ENCODE measurements at places on chromosomes 1 and 21.
A peak's percentile ranks its signal among the peaks of the same experiment; 100 is the strongest.

DNA sequence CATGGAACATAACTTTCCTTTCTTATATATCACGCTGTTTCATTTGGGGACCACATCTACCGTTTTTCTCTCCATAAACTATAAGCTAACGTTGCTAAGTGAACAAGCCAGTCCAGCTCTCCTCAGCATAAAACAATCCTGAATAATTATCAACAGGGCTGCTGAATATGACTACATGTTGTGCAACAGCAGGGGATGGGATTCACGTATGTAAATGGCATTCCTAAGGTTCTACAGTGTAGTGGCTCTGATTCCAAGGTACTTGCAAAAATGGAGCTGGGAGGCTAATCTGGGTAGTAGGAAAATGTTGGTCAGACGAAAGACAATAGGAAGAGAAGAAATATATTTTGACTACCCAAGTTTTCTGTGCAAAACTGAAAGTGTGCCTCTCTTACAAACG lies 262.8 kb downstream of the RWDD3 start:
- DNase-seq, result no peak

- no peak for DNase-seq
Observed at GRCh38 chr1:201080135-201080534, 32.1 kb downstream of the CACNA1S start.

GRCh38 chr1:191320062-191320461 lies 838.2 kb upstream of the RGS18 start:
- no peak for DNase-seq

- DNase-seq, result no peak
Observed at GRCh38 chr1:177794376-177794991, 175.4 kb downstream of the SEC16B start.

- no peak for DNase-seq
Observed at GRCh38 chr1:92299477-92300150, 755 bp downstream of the RPAP2 start.

DNA sequence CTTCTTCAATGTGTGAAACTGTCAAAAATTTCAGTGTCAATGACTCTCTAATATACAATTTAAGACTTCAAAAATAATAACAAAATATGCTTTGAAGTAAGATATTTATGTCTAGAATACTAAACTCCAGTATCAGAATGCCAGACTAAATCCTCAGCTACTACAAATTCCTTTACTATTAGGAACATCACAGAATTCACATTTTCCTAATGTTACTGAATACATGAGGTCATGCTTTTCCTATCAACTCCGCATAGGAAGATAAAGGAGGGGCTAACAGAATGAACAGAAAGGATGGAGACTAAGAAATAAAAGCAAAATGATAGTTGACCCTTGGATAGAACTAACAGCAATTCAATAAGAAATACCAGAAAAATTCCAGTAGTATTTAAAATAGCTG lies 292.7 kb downstream of the SDCCAG8 start:
- DNase-seq, result no peak

DNA sequence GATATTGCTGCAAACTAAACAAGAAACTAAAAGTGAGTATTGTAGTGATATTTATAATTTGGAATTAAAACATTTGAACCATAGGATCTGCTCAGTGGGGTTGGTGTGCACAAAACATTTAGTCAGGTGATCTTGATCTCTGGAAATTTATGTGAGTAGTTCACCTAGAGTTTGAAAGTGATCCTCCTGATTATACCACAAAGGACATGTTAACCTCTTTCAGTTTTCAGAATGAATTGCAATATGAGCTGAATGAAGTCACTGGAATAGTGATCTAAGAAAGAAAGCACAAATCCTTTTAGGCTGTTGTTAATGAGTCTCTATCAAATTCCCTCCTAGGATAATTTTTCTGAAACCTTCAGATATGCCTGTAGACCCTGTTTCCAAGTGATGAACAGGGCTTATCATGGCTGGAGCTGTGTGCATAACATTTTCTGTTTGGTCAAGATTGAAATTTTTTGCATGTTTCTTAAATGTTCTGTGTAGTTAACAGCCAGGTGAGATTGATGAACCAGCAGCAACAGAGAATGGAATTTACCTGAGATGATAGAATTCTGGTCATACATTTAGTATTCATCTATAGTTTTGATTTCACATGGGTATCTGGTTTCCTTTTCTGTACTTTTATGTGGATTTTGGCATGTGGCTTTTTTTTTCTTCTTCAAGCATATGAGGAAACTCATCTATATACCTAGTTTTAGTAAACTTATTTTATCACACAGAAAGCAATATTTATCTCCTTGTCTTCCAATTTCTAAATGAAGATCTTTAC lies 25.5 kb downstream of the CDC14A start:
- DNase-seq, result no peak

DNA sequence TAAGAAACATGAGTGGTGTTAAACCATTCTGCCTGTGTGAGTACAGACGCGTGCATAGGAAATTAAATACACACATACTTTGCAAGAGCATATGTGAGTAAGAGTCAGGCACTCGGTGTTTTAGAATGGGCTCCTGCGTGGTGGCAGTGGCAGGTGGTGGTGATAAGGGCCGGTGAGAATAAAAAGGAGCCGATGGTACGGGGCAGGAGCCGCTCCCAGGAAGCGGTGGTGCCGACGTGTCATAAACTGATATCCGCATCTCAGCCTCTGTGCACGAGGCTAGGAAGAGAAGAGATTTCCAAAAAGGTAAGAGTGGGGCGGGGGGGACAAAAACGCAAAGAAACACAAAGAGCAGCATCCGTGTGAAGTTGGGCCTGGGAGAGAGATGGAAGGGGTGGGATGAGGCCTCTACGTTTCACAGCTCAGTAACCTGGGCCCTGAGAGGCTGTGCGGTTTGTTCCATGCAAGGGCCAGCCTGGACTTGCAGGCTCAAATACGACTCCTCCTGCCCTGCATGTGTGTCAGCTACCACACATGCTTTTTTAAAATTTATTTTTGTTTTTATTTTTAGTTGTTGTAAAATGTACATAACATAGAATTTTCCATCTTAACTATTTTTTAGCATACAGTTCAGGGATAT lies 127.7 kb upstream of the COL6A1 start:
- DNase-seq, result no peak

DNA sequence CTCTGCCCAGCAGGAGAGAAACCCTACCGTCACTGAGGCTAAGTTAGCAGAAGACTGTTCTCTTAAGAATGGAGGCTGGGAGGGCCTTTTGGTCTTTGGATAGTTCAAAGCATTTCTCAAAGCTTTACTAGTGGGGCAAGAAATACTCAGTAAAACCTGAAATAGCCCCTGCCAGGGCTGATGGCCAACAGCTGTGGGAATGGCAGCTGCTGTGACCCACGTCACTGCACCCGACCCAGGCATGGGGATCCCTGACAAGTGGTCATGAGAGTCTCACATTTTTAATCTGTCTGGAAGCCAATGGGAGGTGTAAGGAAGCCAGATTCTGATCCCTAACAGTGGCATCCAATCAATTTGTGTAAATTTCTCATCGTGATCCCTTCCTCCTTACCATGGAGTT lies 44.5 kb upstream of the ENAH start:
- no peak for DNase-seq

DNA sequence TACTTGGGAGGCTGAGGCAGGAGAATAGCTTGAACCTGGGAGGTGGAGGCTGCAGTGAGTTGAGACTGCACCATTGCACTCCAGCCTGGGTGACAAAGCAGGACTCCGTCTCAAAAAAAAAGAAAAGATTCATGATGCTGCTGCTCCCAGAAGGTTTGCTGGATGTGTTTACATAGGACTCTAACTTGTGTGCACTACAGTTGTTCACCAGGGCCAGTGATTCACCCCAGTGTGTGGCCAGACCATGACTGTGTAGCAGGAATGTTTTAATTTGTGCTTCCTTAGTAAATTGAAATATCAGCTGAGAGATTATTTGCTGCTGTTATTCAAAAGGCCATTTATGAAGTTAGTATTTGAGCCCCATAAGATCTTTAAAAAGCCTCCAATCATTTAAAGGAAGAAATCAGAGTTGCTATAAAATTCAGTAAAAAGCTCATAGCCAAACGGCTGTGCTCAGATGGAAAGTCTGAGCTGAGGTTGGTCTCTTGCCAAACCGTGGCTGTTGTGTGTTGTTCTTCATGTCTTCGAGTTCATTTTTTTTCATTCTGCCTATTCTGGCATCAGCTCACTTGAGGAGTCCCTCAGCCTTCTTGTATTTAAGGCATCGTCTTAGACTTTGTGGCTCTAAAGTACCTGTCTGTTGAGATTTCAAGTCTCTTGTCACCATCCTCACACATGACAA lies 18.1 kb upstream of the PGD start:
- no peak for DNase-seq

DNA sequence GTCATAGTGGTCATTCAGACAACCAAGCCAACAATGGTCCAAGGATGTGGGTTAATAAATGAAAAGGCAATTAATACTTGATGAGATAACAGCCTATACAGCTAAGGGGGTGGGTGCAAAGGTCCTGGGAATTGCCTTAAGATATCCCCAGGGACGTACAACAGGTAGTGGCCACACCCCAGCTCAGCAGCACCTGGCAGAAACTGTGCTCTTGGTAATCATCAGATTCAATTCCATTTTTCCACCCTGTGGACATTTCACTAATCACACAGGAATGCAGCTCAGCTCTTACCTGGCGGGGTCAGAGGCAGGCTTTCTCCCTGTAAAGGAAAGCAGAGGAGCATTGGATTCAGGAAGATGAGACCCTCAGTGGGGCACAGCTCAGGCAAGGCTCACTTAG lies 32.9 kb downstream of the FCRL5 start:
- no peak for DNase-seq

GRCh38 chr1:50970509-50970887 lies 453 bp downstream of the CDKN2C start:
- no peak for DNase-seq

- peak; percentile 29 for DNase-seq
Observed at GRCh38 chr1:214332946-214333798, 52.2 kb downstream of the SMYD2 start.

- no peak for DNase-seq
Observed at GRCh38 chr1:61132176-61132638, 49.8 kb downstream of the NFIA start.

DNA sequence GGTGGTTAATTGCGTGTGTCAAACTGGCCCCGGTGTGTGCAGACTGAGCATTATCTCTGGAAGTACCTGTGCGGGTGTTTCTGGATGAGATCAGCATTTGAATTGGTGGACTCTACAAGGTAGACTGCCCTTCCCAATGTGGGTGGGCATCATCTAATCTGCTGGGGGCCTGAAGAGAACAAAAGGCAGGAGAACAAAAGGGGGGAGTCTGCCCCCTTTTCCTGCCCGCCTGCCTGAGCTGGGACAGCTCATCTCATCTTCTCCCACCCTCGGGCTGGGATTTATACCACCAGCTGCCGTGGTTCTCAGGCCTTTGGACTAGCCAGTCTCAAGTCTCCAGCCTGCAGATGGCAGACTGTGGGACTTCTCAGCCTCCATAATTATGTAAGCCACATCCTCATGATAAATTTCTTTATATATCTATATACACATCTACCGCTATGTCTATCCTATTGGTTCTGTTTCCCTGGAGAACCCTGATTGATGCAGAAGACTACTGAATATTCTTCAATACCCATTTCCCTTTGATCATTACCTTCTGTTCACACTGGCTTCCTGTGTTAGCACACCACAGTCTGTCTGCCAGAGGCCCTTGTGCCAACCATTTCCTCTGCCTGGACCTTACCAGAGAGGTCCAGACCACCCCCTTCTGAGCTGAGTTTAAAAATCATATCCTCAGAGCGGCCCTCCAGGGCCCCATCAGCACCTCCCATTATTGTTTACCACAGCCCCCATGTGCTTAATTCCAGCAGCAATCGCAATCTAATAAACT lies 25.2 kb downstream of the RCAN1 start:
- no peak for DNase-seq

DNA sequence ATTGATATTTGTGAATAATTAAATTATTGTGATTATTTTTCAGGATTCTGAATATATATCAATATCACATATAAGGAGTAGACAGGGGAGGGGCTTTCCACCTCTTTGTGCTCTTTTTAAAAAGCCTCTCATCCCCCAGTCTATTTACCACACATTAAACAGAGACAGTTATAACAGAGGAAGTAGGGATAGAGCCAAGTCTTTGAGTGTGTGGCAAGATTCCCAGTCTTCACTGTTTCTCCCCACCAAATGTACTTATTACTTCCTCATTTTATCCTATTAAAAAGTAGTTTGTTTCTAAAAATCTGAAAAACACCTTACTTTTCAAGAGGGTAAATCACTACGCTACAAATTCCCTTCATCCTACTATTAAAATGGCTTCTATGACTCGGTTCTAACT lies 46.7 kb downstream of the EPS15 start:
- DNase-seq, result no peak

GRCh38 chr1:1782399-1783221 lies 4.3 kb upstream of the NADK start:
- peak; percentile 22 for DNase-seq

DNA sequence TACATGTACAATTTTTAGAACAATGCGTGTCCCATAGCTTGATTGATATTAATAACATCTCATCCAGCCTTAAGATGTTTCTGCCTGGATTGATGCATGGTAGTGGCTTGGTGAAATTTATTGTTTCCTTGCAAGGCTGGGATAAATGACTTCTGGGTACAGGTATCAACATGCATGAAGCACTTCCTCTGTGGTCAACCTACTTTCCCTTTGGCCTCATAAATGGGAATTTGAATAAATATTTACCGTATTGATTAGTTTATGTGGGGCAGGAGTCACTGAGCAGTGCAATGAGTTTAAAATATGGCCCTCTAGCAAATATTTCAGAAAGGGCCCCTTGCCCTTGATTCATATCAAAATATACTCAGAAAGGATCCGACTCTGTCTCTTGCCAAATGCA lies 83.9 kb upstream of the KCNE2 start:
- no peak for DNase-seq

DNA sequence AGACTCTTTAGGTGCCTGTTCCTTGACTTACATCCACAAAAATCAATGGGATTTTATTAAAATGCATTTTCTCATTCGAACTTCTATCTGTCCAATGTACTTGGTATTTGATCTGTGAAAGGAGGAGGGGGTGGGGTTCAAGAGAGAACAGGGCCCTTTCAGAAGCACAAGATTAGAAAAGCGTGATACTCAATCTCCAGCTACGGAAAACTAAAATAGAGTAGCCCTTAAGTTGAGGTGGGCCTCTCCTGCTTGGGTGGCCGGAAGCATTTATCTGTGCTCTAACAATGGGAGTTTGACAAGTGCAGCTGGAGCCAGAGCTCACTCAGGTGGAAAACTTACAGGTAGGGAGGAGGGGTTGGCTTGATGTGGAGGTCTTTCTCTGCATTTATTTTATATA lies 462 bp upstream of the RXRG start:
- no peak for DNase-seq

Measured in CD4-positive, alpha-beta T cell treated with Interleukin-15 for 4 hours (primary cell).